Fibroblast of villous mesenchyme (primary cell): ENCODE measurements at places on chromosomes 3 and 15.

DNA sequence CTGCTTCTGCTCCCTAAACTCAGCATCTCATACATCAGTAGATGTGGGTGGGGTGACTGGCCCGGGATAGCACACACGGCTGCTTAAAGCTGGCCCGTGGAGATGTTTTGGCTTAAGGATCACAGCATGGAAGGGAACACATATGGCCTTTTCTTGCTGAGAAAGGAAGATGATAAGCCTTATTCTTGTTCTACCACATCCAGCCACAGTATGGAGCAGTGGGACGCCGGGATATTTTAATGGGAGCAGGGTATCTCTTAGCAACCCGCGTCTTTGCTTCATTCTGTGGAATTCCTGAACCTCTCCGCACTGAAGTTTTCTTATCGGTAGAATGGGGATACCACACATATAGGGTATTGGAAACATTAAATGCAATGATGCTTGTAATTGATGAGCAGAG, 94.1 kb upstream of the PROK2 start:
- DNase-seq = no peak

GRCh38 chr3:171459137-171459941, 866 bp downstream of the TNIK start:
- DNase-seq = peak; percentile 32

GRCh38 chr3:186025161-186025560, 83.7 kb downstream of the ETV5 start:
- no peak for DNase-seq

- no peak for DNase-seq
Observed at GRCh38 chr3:189606774-189607173, 24.4 kb upstream of the TP63 start.

DNA sequence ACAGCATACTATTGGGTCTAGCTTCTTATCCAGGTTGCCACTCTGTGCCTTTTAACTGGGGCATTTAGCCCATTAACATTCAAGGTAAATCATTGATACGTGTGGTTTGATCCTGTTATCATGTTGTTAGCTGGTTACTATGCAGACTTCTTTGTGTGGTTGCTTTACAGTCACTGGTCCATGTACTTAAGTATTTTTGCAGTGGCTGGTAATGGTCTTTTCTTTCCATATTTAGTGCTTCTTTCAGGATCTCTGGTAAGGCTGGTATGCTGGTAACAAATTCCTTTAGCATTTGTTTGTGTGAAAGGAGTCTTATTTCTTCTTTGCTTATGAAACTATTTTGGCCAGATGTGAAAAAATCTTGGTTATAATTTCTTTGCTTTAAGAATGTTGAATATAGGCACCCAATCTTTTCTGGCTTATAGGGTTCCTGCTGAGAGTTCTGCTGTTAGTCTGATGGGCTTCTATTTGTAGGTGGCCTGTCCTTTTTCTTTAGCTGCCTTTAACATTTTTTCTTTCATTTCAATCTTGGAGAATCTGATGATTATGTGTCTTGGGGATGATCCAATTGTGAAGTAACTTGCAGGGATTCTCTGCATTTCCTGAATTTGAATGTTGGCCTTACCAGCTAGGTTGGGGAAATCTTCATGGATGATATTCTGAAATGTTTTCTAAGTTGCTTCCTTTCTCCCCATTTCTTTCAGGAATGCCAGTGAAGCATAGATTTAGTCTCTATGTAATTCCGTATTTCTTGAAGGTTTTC, 39.3 kb downstream of the CCR1 start:
- DNase-seq = peak; percentile 27

- no peak for DNase-seq
Observed at GRCh38 chr15:81595752-81596151, 221.7 kb upstream of the TMC3 start.

DNA sequence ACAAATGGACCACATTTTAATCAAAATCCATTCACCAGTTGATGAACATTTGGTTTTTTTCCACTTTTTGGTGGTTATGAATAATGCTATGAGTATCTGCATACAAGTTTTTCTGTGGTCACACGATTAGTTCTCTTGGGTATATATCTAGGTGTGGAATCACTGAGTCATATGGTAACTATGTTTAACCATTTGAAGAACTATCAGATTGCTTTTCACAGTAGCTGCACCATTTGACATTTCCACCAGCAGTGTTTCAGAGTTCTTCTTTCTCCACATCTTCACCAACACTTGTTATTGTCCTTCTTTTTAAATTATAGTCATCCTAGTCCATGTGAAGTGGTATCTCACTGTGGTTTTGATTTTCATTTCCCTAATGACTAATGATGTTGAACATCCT, 33.3 kb upstream of the ATG7 start:
- peak; percentile 91 for DNase-seq

DNA sequence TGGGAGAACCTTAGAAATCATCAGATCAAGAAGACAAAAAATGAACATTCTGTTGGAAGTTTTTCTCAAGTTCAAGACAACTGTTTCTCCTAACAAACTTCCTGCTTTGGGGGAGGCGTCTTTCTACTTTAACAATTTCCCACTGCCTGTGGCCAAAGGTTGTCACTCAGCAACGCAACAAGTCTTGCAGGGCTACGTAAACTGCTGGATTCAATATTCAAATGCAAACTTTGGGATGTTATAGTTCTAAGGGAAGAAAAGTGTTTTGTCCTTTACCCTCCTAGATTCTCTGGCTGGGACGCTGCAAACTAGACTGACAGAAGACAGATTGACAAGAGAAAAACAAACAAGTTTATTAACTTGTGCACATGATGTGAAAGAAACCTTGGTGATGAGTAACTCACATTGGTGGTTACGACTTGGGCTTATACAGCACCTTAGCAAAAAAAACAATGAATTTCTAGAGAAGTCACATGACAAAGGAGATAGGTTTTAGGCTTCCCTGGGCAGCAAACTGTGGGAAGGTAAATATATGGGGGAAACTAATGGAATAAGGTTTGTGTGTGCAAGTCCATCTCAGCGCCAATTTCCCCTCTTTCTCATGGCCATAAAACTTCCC, 34.0 kb upstream of the ARPIN start:
- no peak for DNase-seq

- DNase-seq = peak; percentile 8
Observed at GRCh38 chr3:87771337-87772192, 287.2 kb downstream of the CGGBP1 start.

GRCh38 chr15:85973584-85974347, 105.9 kb upstream of the AGBL1 start:
- DNase-seq = no peak

DNA sequence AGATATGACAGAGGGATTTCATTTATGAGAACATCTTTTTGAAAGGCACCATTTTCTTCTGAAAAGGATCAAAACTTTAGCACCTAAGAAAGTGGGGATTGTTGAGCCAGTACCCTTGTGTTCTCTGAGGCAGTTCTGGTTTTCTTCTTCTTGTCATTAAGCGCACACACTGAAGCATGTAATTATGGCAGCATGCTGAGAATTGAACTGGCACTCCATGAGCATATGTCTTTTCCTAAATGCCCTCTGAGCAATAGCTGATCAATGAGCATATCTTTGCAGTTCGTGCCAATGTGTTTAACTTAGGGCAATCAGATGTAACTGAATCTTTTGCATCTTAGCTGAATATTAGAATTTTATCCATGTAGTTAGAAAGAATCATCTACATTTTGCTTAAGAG, 53.9 kb upstream of the VGLL3 start:
- no peak for DNase-seq

- no peak for DNase-seq
Observed at GRCh38 chr3:186882150-186882524, 39.6 kb downstream of the ADIPOQ start.

DNA sequence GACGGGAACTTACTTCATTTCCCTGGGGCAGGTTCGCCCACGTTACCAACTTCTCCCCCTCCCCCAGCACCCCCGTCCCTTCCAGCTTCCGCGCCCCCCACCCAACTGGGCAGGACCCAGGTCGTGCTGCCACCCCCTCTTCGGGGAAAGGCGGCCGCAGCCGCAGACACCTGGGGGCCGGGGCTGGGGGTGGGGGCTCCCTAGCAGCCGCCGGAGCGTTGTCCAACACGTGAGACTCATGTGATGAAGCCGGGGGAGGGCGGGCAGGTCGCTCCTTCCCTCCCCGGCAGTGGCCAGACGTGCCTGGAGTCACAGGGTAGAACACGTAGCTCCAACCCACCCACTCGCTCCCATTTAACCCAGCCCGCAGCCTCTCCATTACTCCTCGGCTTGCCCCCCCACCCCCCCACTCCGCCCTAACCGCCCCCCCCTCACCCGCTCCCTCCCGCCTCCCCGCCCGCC, 240 bp upstream of the BHLHE40 start:
- peak; percentile 99 for DNase-seq

DNA sequence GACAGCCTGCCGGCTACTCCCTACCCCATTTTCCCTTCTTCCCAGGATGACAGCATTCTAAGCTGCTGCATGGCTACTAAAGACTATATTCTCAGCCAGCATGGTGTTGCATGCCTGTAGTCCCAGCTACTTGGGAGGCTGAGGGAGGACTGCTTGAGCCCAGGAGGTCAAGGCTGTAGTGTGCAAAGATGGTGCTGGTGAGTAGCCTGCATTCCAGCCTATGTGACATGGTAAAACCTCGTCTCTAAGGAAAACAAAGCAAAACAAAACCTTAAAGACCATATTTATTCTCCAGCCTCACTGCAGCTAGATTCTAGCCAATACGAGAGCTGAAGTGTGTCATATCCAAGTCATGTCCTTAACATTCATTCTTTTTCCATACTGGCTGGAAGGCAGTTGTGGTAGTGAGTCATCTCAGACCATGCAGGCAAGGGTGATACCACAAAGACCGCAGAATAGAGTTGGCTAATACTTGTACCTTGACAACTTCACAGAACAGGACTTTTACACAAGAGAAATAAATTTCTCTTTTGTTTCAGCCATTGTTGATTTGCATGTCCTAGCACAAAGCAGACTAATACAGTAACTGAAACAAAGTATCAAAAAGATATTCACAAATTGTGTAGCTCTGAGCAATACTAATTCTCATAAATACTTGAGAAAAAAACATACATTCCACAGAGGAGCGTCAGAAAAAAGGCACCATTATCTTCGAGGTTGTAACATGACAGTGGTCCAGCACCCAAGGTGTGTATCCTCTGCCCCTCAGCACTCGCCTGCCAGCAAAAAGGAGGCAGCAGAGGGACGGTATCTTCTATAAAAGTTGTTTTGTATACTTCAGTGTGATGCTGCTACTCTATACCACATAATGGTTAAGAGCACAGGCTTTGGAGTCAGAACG, 14.8 kb downstream of the PBRM1 start:
- DNase-seq = peak; percentile 99
